ENCODE measurements at places on chromosomes 12 and 14. TPM values are rescaled to one million over a fixed set of nuclear protein-coding genes. Genes with fewer than 3 reads are reported as not detected.

DNA sequence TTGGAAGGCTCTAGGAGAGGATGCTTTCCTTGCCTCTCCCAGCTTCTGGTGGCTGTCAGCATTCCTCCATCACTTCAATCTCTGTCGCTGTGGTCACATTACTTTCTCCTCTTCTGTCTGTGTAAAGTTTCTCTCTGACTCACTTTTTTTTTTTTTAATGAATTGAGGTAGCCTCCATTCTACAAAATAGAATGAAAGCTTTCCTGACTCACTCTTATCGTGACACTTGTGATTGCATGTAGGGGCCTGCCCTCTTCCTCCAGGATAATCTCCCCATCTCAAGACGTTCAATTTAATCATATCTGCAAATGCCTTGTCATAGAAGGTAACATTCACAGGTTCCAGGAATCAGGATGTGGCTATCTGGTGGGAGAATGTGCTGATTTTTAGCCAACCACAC is 153.5 kb upstream of the HMGA2 start:
- DNase-seq, result no peak

- DNase-seq, result no peak
Observed at GRCh38 chr12:6322352-6322751, 11.9 kb downstream of the PLEKHG6 start.

DNA sequence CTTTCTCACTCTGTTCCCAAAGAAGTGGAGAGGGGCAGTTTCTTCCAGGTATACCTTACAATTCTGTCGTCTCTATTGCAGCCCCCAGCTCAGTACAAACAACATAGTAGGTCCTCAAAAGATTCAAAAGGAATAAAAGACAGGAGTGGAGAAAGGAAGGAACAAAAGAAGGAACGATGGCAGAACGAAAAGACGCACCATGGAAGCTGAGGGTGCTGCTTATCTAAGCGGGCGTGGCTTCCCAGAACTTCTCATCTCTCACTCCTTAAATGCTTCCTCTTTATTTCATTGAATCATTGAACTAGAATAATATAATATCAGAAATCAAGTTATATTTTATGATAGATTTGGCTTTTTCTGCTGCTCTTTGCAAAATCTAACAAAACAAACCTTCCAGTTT is 13.7 kb upstream of the LTA4H start:
- DNase-seq, result no peak

DNA sequence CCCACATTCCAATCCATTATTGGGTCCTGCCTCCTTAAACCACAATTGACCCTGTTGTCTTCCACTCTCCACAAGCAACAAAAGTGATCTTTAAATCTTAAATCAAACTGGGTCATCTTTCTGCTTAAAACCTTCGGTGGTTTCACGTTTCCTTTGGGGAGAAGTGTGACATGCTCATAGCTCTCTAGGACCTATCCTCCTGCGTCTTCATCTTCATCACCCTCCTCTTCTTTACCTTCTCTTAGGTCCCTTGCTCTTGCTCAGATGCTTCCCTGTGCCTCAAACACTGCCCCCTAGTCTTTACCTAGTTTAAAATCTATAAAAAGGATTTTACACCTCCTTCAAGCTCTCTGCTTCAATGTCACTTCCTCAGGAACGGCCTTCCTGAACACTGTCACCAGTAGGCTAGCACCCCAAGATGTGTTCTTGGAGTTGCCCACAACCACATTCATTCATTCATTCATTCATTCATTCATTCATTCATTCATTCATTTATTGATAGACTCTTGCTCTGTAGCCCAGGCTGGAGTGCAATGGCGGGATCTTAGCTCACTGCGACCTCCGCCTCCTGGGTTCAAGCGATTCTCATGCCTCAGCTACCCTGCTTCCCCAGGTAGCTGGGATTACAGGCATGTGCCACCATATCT is 46.8 kb downstream of the GALNT4 start:
- no peak for DNase-seq

DNA sequence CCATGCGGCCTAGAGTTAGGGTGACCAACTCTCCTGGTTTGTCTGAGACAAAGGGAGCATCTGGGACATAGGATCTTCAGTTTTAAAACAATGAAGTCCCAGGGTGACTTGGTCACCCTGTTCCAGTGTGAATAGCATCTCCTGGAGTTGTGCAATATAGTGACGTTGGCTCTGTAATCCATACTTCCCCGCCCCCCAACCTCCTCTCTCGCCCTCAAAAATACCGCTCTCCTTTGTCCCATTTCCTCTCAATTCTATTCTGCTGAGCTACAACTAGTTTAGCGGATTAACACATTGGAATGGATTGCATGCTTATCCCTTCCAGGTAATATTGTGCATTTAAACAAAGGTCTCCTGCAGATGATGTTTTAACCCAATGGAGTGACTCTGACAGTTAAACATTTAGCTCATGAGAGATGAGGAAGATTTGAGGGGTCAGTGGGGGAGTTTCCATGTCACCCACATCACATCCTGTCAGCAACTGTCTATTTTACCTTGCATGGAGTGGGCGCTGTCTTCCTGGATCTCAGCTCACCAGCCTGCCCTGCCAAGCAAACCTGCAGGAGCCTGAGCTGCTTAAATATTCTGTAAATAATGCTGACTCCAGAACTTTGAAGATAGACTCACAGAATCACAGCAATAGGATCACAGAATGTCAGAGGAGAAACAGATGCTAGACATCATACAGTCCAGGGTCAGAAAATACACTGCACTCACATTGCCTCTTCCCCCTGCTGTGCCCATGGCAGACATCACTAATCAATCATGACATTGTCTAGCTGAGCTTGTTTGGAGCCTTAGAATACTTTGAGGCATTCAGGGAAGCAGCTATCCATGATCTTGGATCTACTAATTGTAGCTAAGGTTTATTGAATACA is 43.0 kb downstream of the MAP1LC3B2 start:
- DNase-seq, result no peak

DNA sequence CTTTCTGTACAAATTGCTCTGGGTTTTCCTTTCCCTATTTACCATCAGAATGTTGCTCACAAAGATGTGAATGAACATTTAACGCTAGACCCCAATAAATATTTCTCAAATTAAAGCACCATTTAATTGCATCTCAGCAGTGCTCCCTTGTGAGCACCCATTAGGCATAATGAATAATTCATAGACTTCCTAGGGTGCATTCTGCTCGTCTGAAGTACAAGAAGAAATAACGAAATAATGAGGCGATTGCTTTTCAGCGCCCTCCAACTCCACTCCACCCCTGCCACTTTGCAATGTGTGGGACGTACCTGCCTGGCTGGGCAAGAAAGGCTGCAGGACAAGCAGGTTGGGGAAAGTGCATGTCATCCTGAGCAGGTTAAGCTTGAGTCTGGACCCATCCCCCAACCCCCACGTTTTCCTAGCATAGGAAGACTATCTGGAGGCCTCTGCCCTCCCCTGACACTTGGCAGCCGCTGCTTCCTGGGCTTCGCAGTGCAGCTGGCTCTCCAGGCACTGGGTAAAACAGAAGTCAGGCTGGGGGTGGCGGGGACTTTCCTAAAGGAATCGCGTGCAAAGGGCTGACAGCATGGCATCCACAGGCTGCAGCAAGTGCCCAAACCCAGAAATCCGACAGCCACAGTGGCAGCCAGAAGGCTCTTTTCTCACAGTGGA is 253.7 kb downstream of the DUSP6 start:
- no peak for DNase-seq

- no peak for DNase-seq
Observed at GRCh38 chr14:52888839-52889838, 61.7 kb downstream of the FERMT2 start.

DNA sequence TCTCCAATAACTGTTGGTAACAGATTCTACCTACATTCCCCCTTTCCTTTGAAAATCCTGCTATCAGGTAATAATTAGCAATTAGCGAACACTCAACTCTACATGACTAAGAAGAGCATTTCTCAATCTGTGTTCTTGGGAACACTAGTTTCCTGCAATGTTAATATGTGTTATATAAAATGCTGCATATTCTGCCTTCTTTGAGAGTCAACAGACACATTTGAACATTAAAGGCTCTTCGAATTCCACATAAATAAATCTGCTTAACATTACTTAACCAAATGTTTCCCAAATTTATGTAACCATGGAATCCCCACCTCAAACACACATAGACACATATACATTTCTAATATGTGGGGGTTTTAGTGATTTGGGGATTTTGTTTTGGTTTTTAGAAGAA is 41.2 kb upstream of the G2E3 start:
- no peak for DNase-seq

- no peak for DNase-seq
Observed at GRCh38 chr12:54047160-54047963, 6.3 kb upstream of the HOXC4 start.

DNA sequence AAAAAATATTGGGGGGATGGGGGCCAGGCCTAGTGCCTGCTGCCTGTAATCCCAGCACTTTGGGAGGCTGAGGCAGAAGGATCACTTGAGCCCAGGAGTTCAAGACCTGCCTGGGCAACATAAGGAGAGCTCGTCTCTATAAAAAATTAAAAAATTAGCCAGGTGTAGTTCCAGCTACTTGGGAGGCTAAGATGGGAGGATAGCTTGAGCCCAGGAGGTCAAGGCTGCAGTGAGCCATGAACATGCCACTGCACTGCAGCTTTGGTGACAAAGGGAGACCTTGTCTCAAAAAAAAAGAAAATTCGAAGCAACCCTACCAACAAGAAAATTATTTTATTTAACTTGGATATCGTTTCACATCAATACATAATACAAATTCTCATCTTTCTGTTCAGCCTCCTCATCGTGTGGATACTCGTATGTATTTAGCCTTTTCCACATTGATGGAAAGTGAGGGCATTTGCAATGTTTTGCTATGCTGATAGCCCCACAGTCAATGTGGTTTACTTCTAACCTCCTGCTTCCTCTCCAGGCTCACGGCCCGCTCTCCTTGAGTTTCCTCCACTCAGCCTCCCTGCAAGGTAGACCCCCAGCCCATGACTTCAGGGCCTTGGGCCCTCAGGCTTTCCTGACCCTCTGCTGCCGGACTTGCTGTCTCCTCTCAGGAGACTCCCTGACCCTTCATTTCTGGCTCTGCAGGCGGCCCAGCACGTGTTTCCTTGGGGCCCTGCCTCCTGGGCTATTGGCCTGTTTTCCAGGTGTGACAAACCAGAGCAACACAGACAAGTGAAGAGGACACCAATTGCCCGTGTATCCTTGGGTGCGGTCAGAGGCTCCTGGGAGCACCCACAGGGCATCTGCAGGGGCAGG is 54.8 kb downstream of the NFKBIA start:
- no peak for DNase-seq

DNA sequence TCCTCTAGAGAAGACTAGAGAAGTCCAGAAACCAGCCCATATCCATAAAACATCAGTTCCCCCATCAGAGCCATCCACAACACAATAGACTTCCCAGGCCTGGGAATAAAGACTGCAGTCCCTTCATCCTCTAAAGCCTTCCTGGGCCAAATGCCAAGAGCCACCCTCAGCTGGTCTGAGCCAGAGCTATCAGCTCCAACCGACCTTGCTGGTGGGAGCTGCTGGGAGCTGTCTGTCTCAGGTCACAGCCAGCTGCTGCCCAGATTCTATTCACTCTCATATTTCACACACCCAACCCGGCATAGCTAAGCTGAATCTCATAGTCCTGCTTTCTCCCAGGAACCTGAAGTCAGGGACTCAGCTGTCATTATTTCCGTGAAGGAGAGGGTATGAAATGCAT is 10.9 kb upstream of the TFCP2 start:
- peak; percentile 53 for DNase-seq

- no peak for DNase-seq
Observed at GRCh38 chr14:22995889-22996625, 13.7 kb upstream of the AJUBA start.

DNA sequence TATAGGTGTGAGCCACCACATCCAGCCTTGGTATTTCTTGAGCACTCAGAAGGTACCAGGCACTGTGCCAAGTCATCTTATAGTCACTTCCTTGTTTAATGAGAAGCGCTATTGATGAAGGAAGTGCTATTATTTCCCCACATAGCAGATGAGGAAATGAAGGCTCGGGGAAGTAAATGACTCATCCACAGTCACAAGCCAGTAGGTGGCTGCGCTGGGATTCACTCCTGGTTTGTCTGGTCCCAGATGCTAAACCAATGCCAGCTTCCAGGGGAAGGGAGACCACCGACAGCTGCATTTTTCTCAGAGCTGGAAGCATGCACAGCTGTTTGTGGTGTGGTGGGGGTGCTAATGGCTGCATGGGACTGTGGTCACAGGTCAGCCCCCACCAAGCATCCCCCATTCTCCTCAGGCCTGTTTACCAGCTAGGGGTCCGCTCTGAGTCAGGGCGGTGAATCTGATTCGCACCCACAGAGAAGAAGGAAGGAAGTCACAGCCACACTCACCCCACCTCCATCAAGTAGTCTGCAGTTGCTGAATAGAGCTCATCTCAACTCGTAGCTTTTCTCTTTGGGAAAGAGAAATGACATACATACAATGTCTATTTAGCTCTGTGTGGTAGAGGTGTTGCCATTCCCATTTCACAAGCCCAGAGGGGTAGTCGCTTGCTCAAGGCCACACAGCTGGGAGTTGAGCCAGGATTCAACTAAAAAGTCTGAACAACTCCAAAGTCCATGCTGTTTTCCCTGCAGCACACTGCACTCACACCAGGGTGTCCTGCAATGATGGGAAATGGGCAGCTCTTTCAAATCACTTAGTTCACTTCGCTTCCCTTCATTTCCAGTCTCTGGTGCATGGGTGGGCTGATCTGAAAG is 6.3 kb upstream of the LTBP2 start:
- DNase-seq, result no peak

DNA sequence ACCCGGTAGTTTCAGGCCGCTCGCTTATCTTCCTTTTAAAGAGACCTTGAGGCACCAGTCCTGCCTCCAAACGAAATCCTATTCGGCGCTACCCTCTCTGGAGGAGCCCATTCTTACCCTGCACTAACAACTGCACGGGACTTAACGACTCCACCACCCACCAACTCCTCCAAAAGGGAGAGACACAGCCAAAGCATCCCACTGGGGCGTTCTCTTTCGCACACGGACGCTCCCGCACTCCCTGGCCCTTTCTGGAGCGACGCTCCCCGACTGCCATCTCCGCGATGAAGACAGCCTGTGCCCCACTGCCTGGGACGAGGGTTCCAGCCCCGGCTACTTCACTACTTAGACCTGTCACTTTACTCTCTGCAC is 650 bp downstream of the GALC start:
- no peak for DNase-seq

DNA sequence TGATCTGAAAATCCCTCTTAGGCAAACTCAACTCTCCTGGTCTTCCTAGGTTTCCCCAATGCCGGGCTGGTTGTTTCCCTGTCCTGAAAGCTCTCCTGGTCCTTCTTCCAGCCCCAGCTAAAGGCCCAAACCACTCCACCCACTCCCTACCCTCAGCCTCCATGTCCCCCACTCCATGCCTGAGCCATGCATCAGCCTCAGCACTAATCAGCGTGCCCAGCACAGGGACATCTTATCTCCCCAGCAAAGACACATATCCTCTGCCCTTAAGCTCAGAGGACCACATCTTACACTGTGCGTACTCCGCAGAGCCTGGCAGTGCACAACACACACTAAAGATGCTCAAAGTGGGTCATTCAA is 25.9 kb downstream of the ACTN1 start:
- no peak for DNase-seq

PRIM1 gene
- total RNA-seq, result 5.3 TPM

NKX2-1 gene
- total RNA-seq, result not detected

GATC gene
- total RNA-seq, result 18.9 TPM

NANOG gene
- 0.09 TPM for total RNA-seq

PPM1H gene
- 7.9 TPM for total RNA-seq

PROX2 gene
- total RNA-seq, result not detected

RNASE7 gene
- total RNA-seq, result 0.31 TPM

DIO2 gene
- 1.0 TPM for total RNA-seq

All from left colon (tissue), 2 donors.